ENCODE measurements at places on chromosomes 7 and 10.

- DNase-seq = no peak
Measured at GRCh38 chr7:84700563-84701370, 486.1 kb downstream of the SEMA3D start.

- no peak for DNase-seq
Measured at GRCh38 chr10:127278001-127278400, 81.6 kb upstream of the INSYN2A start.

GRCh38 chr7:81007051-81007450 lies 88.2 kb upstream of the SEMA3C start:
- no peak for DNase-seq

GRCh38 chr7:39550411-39550810 lies 15.8 kb upstream of the YAE1 start:
- DNase-seq = no peak

- no peak for DNase-seq
Measured at GRCh38 chr7:116583653-116584052, 58.8 kb downstream of the CAV1 start.

- DNase-seq = no peak
Measured at GRCh38 chr7:46972205-46972604, 609.7 kb downstream of the TNS3 start.

All from Ammon's horn (tissue), 1 donor.